Hindlimb muscle (tissue), 1 donor: ENCODE measurements at places on chromosomes 11 and 22.

DNA sequence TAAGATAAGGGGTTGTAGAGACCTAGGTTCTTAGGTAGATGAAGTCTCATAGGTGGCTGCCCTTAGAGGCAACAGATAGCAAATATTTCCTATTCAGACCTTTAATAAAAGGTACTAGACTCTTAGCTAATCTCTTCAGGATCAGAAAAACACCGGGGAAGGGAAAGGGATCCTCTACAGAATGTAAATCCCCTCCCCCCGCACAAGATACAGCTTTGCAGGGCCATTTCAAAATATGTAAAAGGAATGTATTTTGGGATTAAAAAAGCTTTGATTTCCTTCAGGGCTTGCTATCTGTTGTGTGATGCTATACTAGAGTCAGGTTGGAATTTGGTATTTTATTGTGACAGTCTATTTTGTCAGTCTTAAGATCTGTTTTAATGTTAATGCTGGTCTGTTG, 113.2 kb downstream of the SWAP70 start:
- DNase-seq, result no peak

GRCh38 chr11:8234425-8234821, 29.3 kb downstream of the LMO1 start:
- DNase-seq, result no peak

DNA sequence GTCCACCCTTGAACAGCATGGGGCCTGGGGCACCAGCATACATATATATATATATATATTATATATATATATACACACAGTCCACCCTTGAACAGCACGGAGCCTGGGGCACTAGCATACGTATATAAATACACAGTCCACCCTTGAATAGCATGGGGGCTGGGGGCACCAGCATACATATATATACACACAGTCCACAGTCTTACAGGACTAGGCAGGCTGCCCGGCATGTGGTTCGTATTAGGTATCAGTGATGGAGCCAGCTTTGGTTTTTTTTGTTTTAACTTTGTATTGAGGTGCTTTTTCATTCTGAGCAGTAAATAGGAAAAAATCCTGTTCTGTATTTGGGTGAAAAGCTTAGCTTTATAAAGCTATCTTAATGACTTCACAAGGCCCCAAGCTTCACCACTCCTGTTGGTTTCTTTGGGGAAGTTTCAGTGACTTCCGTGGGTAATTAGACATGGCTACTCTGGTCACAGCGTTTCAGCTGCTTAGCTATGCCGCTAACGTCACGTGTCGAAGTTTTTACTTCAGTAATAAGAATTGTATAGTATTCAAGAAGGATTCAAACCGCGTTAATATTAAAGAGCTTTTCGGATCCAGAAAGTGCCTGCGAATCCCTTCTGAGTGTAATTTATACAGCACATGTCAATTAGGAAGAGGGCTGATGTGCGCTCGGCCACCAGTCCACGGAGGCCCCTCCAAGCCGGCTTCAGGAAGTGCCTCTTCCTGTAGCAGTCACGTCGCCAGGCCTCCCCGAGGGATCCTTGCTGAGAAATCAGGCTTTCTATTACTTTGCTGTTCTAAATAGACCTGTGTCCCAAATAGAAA, 179.7 kb downstream of the TBC1D22A start:
- peak; percentile 62 for DNase-seq

- no peak for DNase-seq
These were observed 9.8 kb upstream of the TBX1 start for GRCh38 chr22:19750507-19751490.

GRCh38 chr11:36751335-36751781, 153.3 kb upstream of the RAG2 start:
- peak; percentile 39 for DNase-seq

DNA sequence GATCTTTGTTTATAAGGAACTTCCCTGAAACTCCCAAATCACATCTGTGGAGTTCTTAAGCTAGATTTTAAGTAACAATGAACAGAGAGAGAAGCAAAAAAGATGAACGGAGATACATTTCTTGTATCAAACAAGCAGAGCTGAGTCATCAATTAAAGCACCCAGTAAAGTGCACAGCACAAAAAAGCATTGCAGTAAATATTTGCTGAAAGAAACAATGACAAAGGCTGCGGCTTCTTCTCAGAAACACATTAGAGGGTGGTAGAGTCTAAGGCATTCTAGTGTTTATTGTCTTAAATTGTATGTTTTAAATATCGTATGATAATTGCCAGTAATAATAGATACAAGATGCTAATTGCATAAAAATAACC, 941.6 kb upstream of the CHORDC1 start:
- no peak for DNase-seq

GRCh38 chr11:14384338-14384737, 25.4 kb upstream of the RRAS2 start:
- DNase-seq, result no peak

DNA sequence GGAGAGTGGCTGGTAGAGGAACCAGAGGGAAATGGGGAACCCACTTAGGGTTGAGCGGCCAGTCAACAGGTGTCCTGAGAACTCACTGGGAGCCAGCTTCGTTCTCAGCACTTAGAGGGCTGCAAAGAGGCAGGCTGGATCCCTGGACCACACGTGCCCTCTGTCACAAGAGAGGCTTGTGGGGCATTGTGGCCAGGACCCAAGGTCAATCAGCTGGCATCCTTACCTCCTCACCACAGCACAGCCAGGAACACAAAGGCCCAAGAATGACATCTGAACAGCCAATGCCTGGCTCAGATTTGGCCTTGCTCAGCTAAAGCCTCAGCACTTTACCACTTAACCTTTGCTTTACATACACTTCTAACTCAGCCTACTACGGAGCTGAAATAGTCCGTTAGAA, 7.4 kb downstream of the MAPK8IP1 start:
- no peak for DNase-seq

GRCh38 chr11:86422371-86422770, 47.7 kb downstream of the CCDC81 start:
- no peak for DNase-seq

DNA sequence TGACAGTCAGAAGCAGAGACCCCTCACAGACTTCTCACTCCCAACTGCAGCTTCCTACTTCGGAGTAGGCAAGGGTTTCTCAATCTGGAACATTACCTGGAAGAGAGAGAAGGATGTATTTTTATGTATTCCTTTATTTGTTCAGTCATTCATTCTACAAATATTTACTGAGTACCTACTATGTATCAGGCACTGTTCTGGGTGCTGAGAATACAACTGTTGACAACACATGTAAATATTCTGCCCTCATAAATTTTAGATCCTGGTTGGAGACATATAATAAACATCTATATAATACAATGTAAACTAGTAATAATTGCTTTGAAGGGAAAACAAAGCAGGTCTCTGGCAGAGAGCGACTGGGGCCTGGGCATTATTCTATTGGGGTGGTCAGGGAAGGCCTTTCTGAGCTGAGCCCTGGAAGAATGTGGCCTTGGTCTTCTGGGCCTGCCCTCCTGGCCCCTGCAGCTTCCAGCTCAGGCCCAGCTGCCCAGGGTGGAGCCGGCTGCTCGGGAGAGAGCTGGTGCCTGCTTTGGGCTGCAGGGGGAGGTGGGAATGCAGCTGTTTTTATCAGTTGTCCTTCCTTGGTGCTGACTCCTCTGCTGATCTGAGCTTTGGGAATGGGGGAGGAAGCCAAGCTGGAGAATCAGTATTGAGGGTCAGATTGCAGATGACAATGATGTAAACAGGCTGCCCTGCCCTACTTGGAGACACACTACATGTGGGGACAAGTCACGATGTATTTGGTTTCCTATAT, 46.8 kb downstream of the PKNOX2 start:
- DNase-seq, result peak; percentile 36

DNA sequence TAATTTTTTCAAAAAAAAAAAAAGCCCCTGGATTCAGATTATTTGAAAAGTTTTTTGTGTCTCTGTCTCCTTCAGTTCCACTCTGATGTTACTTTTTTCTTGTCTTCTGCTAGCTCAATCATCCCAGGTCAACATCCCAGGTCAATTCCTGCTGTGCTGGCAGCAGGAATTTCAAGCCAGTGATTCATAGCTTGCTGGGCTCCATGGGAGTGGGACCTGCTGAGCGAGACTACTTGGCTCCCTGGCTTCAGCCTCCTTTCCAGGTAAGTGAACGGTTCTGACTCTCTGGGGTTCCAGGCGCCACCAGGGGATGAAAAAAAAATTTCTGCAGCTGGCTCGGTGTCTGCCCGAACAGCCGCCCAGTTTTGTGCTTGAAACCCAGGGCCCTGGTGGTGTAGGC, 31.4 kb downstream of the PLAAT5 start:
- no peak for DNase-seq

DNA sequence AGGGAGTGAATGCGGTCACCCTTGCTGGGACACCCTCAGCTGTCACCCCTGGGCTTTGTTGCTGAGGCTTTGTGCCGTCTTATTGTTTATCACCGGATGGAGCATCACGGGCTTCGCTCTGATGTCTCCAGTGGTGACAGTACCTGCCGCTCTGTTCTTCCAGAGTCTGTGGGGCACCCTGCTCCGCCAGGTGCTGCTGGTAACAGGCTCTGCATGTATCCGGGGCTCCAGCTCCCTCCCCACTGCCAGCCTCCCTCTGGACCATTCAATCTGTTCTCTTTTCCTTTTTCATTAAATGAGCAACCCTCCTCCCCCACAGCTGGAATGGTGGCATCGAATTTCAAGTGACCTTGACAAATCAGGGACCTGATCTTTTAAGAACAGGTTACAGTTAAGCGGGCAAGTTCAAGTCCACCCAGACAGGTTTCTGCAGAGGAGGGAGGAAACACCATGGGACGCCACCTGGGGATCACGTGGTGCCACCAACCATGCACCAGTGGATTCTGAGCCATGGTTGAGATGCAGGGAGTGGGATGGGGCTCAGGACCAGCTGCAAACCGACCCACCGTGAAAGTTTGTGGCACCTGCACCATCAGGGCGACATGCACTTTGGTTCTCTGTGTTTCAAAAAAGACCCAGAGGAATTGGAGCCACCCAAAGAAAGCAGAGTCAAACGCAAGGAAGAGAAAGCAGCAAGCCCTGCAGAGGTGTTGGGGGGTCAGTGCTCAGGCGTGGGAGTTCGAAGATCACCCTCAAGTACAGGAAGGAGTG, 89.3 kb downstream of the BCR start:
- no peak for DNase-seq

- no peak for DNase-seq
These were observed 38.0 kb upstream of the CHKA start for GRCh38 chr11:68159161-68159560.

DNA sequence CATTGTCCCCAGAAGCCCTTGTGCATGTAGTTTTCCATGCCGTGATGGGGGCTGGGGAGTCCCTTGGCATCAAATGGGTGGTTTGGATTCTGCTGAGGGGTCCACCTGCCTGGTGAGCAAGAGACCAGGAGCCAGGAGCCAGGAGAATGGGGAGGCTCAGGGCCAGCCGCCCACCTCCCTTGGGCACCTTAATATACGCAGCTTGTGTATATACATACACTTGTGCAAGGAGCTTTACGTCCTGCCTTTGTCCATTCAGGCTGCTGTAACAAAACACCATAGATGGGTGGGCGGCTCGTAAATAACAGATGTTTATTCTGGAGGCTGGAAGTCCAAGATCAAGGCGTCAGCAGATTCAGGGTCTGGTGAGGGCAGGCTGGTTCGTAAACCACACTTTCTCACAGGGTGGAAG, 62.5 kb downstream of the SMIM38 start:
- no peak for DNase-seq

DNA sequence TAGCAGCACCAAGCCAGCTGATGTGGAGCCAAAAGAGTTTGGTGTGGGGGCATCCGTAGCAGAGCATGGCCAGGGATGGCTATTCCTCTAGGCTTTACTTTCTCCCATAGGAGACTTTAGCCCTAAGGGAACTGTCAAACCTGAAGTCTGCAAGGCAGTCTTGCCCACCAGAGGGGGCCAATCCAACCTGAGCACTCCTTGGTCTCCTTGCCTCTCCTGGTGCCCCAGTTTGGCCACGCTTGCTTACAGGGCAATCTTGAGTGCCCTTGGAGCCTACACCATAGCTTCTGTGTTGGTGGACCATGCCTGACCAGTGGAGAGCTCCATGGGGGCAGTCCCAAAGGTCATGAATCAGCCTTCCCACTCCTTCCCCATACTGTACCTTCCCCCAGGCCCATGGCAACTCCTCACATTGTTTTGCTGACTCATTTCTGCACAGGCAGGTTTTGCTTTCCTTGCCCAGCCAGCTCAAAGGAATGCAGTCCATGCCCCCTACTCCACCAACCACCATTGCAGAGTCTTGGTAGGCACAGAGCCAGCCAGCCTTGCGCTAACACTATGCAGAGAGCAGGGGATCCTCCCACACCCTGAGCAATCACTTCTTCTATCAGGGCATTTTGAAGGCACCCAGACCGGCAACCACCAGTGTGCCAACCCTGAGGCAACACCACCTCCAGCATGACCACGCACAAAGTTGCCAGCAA, 1421.2 kb upstream of the RAG2 start:
- no peak for DNase-seq

DNA sequence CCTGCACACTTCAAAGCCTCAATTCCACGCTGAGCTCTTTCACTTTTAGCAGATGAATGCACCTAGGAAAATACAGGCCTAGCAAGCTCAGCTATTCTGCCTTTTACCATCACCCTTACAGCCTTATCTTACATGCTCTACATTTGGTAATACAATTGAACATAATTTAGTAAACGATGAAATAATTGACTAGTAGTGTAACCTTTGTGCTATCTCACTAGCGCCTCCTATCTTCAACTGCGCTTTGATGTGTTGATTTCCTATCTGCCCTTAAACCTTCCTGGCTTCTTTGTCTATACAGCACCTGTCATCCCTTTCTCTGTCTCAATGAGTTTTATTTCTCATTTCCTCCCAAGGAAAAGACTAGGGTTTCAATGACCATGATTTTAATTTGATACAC, 149.7 kb downstream of the LRRC4C start:
- no peak for DNase-seq
